ENCODE measurements at places on chromosomes 2 and 18. TPM values are rescaled to one million over a fixed set of nuclear protein-coding genes. Genes with fewer than 3 reads are reported as not detected.

The INHBB gene
- total RNA-seq, result not detected

The UBE2F gene
- 63.7 TPM for total RNA-seq

The STARD6 gene
- not detected for total RNA-seq

The PCARE gene
- not detected for total RNA-seq

The TRIM43 gene
- not detected for total RNA-seq

The UGT1A5 gene
- total RNA-seq, result not detected

The ALPP gene
- not detected for total RNA-seq

The DSG1 gene
- not detected for total RNA-seq

The TEKT4 gene
- not detected for total RNA-seq

The EFR3B gene
- 0.25 TPM for total RNA-seq

The PSD4 gene
- total RNA-seq, result 222 TPM

The LYG2 gene
- total RNA-seq, result not detected

The VAMP8 gene
- total RNA-seq, result 86.8 TPM

The ELOA2 gene
- total RNA-seq, result not detected

The IL36A gene
- total RNA-seq, result not detected

The DSG3 gene
- not detected for total RNA-seq

The HPCAL1 gene
- total RNA-seq, result 85.7 TPM

The FRZB gene
- not detected for total RNA-seq

The MYO3B gene
- total RNA-seq, result 0.31 TPM

The MAL gene
- 30.7 TPM for total RNA-seq

The PSMA8 gene
- total RNA-seq, result 1.6 TPM

The MAP2 gene
- total RNA-seq, result not detected

The PMAIP1 gene
- 71.1 TPM for total RNA-seq

The C2orf81 gene
- total RNA-seq, result 3.8 TPM

The CDH19 gene
- not detected for total RNA-seq

Measured in activated CD8-positive, alpha-beta memory T cell treated with anti-CD3 and anti-CD28 coated beads for 36 hours (primary cell).